MG63 (cell line): ENCODE measurements at places on chromosomes 1 and 21.

DNA sequence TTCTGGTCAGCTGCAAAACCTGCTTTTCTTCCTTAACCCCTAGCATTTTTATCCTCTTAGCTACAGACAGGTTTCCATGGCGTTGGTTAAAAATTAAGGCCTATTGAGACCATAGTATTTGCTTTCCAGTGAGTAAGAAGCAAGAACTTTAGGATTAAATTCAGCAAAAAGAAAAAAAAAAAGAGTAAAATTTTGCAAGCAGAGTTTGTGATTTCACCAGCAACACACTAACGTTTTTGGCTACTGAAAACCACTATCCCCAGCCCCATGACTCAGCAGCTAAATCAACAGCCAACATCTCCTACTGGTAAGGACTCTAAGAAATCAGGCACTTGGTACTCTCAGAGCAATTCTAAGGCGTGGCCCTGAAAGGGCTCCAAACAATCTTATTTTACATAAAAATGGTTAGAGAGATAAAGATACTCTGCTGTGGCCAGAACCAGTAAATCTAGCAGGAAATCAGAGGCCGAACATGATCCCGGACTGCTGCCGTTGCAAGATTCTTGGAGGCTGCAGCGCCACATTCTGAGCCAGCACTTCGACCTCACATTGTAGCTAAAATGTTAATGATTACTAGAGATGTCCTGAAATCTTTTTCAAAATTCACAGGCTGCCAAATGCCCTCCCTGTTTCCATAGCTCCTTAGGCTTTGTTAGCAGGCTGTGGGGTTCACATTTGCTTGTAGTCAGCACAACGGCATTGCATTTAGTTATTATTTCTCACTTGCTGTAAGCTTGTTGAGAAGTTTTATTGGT is 1.6 kb upstream of the ENO1 start:
- peak; percentile 92 for DNase-seq

- no peak for DNase-seq
Measured at GRCh38 chr1:226349801-226350518, 41.0 kb upstream of the LIN9 start.

DNA sequence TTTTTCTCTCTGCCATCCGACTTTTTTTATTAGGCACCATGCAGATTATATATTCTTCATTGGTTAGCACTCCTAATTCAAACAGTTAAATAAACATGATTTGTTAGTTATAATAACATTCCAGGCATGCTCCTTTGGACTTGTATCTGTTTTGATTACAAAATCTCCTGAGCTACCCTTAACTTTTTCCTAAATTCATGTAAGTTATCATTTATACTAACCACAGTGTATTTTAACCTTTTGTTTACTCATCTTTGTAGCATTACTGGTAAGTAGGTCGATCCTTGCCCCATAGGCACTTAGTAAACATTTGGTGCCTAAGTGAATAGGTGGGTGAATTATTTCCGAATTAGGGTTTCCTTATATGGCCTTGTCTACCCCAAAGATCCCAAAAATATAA is 43.8 kb downstream of the MIER1 start:
- DNase-seq = no peak

DNA sequence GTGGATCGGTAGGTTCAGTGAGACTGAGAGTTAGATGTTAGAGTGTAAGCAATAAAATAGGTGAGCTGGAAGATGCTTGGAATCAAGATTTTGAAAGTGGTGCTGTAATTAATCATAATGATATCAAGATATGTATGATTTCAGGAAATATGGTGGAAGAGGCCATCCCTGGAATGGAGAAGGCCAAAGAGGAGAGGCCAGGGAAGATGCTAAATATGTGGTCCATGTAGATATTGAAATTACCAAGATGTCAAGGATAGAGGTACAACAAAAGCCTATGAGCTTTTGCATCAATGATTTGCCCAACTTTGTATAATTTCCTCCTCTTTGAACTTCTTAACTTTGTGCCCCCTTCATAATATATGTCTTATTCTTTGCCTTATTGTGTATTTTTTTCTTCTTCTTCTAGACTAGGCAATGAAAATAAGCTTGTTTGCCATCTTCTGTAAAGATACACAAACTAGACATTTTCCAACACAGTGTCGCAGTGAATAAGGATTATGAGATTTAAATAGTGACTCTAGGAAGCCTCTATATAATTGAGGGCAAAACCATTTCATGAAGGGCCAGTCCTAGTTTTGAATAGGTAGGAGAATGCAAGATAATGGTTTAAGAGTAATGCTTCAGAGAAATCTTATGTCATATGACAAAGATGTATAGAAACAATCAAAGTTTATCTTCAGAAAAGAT is 8.9 kb downstream of the PTGS2 start:
- no peak for DNase-seq

DNA sequence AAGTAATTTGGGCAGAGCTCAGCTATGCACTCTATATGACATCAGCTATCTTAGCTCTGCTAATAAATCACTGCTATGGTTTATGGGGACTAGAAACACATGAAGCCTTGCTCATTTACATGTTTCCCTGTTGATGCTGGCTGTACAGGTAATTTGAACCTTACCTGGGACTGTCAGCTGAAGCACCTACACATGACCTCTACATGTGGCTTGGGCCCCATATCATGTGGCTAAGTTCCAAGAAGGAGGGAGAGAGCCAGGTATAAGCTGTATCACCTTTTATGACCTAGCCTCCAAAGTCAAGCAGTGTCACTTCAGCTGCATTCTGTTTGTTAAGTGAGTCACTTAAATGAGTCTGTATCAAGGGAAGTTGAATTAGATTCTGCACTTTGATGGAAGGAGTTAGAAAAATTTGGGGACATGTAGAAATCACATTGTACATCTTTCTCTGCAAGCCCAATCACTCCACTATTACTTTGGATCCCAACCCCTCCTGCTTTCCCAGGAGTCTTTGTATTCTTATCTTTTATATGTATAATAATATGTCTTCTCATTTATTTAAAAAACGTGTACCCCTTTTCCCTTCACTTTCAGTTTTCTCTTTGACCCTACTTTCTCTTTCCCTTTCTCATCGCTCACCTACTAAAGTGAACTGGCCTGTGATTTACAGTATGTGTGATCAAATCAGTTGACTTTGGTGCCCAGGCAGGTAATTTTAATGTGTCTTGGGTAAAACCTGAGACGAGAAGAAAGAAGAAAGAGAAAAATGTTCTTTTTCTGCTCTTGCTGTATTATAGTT is 53.4 kb upstream of the PRKACB start:
- DNase-seq = no peak

DNA sequence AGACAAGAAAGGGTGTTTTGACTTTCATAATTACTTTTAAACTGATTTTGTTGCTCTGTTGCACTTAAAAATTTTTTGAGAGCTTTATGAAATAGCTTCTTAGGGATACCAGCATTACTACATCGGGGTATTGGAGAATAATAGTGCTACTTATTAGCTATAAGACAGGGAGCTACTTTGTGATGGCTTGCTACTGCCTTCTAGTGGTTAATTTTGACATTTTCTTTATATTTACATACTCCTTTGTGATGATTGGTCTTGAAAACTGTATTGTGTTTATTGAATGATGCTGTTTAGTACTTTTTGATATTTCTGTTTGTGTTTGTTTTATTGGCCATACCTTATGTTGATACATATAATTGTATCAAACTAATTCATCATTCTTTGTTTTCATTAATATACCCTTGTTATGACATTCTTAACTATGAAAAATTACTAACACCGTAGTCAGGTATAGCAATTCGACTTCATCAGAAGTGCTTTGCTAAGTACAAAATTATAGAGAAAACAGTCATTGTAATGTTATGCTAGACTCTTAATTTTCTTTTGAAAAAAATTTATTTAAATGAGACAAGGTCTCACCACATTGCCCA is 85.5 kb downstream of the CLIC4 start:
- DNase-seq = no peak

DNA sequence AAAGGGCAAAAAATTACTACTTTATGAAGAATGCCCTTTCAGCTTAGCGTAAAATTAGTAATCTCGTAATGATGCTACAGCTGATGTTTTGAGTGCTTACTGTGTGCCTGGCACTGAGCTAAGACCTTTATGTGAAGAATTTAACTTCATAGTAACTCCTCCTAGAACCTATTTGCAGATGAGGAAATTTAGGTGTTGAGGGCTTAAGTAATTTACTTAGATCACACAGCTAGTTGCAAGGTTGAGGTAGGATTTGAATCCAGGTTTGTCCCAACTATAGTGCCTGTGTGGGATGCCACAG is 1.4 kb downstream of the ZMYM4 start:
- no peak for DNase-seq

GRCh38 chr1:173903827-173904531 is 13.1 kb downstream of the SERPINC1 start:
- DNase-seq = no peak

DNA sequence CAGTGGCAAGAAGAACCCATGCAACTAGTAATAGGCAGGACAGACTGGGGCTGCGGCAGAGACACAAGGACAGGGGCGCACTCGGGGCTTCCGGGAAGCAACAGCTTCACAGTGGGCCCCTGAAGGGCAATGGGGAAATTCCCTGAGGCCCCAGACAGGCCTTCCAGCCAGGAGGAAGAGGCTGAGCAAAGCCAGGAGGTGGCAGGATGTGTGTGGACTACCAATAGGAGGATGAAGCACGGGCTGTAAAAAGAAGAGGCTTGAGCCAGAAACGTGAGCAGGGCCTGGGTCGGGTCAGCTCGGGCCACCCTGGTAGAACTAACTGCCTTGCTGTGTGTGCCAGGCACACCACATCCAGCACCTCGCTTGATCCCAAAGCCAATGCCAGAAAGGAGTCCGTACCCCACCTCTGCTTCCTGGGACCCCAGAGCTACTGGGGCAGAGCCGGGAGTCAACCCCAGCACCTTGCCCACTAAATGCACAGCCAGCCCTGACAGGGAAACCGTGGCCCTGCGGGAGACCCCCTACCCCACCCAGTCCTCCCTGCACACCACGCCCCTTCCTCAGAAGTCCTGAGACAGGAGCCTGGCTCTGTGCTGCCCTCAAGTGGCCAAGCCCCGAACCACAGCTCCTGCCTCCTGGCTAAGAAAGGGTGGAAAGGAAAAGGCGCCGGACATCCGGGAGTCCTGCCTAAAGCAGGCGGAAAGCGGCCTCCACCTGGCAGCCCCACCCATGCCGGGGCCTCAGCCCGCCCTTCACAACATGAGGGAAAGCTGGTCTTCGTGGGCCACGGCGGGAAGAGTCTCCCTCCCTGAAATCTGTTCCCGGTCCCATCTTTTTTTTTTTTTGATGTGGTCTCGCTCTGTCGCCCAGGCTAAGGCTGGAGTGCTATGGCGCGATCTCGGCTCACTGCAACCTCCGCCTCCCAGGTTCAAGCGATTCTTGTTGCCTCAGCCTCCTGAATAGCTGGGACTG is 33.7 kb downstream of the TTC39A start:
- DNase-seq = peak; percentile 83

GRCh38 chr1:111476761-111477309 is 3.1 kb downstream of the C1orf162 start:
- DNase-seq = no peak

DNA sequence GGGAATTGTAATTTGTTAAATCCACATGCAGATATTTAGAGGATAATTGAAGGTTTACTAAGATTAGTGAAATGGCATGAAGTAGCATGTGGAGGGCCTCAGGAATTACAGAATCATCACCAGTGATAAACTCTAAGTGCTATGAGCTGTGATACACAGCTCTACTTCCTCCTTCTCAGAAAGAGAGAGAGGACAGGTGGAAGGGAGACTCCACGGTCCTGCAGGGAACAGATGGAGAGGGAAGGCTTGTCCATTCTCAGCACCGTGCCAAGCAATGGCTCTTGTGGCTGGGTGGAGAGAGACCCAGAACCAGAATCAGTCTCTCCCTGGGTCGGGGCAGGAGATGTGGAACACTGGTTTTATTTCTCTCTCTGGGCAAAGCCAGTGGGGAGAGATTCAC is 27.8 kb upstream of the LYPD8 start:
- no peak for DNase-seq

- peak; percentile 81 for DNase-seq
Measured at GRCh38 chr1:155051777-155052398, 772 bp downstream of the ADAM15 start.

DNA sequence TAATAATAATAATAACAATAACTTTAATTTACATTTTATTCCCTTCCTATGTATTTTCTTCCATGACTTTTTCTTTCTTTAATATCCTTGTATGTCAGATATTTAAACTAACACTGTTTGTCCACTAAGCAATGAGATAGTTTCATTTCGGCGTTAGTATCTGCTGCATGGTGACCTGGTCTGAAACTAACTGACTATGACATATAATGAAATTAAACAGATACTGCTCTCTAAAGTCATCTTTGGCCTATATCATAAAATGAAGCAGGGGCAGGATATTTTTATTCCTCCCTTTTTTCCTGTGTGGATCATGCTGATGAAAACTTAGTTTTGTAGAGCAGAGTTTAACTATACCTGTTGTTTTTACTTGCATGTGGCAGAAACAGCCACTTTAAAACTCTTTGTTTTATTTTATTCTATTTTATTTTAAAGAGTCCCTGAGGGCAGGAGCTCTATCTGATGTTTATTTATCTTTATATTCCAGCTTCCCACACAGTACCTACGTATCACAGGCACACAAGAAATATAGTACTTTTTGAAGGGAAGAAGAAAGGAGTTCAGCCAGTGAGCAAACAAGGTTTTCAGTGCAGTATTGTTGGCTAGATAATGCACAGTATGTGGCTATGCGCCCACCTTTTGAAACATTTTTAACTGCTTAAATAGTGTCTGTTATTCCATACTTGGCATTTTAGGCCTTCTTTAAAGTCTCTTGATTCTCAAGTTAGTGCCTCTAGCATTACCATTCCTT is 165.6 kb downstream of the PHTF1 start:
- no peak for DNase-seq

- DNase-seq = no peak
Measured at GRCh38 chr1:62288224-62288623, 31.0 kb downstream of the KANK4 start.

DNA sequence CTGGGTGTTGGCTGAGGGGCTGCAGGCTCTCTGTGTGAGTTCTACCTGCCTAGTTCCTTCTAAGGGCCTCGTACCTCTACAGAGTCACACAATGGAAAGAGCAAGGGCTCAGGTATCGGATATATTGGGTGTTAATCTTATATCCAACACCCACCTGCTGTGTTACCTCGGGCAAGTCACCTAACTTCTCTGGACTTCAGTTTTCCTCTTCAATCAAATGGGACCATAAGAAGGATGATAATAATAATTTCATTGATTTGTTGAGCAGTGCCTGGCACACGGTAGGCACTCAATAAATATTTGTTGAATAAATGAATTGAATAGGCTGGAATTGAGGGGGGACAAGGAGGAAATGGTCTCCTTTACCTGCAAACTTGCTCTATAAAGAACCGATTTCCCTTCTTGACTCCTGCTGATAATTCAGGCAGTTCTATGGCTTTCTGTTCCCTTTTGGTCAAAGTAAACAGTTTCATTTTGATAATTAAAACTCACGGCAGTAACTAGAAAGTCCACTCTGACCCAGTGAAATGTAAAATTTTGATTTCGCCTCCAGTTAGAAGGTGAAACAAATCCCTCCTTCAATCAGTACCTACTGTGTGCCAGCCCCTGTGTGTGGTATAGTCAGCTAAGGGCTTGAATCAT is 16.5 kb upstream of the MAN1C1 start:
- DNase-seq = no peak

DNA sequence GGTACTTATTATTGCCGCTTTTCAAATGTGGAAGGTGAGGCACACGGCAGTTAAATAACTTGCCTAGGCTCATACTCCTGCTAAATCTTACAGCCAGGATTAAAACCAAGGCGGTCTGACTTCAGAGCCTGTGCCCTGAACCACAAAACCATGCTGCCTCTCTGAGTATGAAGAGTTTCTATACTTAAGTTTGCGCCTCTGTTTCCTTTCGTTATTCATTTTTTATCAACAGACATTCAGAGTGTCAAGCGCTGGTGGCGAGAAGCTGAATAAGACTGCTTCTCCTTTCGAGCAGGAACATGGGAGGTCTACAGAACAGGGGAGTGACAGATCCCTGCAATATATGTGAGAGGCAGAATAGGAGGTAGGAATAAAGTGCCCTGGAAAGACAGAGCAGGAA is 96.0 kb upstream of the DUSP10 start:
- DNase-seq = no peak
